ENCODE measurements at places on chromosomes 11 and 22.

DNA sequence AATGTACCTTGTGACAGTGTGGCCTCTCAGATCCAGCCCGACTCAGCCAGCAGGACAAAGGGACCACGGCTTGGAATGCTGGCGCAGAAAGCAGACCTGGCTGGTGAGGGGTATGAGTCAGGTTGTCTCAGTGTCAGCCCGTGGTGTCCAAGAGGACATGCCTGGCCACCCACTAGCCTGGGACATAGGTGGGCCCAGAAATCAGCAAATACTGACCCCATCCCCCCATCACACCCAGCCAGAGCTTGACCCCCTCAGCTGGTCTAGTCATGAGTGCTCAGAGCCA, 4.5 kb downstream of the BANF1 start:
- DNase-seq = no peak

DNA sequence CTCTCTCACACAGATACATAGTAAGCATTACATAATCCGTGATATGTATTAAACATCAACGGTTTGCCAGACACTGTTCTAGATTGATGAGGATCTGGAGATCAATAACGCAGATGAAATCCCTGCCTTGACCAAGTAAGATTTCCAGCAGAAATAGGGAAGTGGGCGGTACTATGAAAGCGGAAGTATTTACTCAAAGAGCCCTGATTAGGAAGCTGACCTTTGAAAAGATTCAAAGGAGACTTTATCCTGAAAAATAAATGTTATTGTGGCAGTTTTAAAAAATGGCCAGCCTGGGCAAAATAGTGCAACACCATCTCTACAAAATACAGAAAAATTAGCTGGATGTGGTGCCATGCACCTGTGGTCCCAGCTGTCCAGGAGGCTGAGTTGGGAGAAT, 26.8 kb downstream of the GAB2 start:
- DNase-seq = no peak

- no peak for DNase-seq
Observed at GRCh38 chr11:67284811-67285540, 4.1 kb upstream of the ANKRD13D start.

DNA sequence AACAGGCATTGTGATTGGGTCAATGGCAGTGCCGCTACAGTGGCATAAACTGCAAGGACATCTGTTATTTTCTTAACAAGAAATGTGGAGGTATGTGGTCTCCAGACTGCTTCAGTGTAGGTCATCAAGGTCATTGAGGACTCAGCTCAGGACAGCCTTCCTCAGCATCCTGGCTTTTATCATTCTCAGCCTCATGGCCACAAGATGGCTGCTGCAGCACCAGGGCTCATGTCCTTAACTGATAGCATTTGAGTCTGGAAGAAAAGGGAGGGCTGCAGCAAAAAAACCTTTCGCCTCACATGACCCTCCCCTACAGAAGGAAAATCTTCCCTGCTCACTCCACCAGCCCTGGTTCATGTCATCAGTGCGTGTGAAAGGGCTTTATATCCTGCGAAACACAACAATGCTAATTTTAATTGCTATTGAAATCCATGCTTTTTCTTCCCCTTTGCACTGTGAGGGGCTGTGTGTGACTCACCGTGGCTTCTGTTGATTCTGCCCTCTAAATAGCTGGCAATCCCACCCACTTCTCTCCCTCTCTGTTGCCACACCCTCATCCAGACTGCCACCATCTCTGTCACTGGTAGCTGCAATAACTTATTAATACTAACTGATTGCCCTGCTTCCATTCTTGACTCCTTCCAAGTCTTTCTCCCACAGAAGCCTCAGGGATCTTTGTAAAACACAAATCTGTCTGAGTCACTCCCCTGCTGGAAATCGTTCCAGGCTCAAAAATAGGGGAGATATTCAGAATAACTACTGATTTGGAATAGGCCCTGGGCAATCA, 43.8 kb downstream of the CHRDL2 start:
- DNase-seq = no peak

DNA sequence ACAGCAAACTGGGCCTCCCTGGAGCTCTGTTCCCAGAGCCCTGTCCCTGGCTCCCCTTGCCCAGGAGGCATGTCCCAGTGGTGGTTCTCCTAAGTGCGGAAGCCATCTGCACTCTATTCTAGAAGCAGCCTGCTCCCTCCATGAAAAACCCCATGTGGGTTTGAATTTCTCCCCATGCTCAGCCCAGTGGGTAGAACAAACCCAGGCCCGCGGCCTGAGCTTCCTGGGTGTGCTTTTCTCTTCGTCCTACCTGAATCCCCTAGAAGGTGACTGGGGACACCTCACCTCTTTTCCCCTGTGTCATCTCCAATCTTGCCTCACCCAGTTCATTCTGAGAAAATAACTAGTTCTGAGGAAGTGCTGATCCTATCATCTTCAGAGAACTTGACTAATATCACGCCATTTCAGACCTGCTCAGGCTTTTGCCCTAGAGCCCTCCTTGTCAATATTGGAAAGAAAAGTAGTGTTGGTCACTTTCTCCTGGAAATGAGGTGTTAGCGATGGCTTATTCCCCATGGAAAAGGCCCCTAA, 15.9 kb downstream of the IL10RA start:
- peak; percentile 68 for DNase-seq

GRCh38 chr11:66347425-66348276, at the start of gene B4GAT1:
Gene B4GAT1, minus strand, starts transcription at chr11:66347629. Its CDS starts 84 bp downstream, at chr11:66347545.
- DNase-seq = peak; percentile 92

GRCh38 chr11:87006035-87006434, 31.7 kb upstream of the TMEM135 start:
- no peak for DNase-seq

GRCh38 chr22:42984397-42984796, 30.6 kb downstream of the PACSIN2 start:
- no peak for DNase-seq

GRCh38 chr22:26410386-26410785, 18.7 kb upstream of the ASPHD2 start:
- no peak for DNase-seq

- DNase-seq = no peak
Observed at GRCh38 chr11:3135481-3136440, 29.3 kb downstream of the OSBPL5 start.

DNA sequence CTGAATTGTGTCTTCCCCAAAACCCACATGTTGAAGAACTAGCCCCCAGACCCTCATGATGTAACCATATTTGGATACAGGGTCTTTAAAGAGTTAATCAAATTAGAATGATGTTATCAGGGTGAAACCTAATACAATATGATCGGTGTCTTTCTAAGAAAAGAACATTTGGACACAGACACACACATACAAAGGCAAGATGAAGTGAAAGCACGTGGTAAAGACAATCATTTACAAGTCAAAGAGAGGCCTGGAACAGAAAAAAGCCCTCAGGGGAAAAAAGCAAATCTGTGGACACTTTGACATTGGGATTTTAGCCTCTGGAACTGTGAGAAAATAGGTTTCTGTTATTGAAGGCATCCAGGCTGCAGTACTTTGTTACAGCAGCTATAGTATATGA, 733.4 kb downstream of the JRKL start:
- DNase-seq = no peak

DNA sequence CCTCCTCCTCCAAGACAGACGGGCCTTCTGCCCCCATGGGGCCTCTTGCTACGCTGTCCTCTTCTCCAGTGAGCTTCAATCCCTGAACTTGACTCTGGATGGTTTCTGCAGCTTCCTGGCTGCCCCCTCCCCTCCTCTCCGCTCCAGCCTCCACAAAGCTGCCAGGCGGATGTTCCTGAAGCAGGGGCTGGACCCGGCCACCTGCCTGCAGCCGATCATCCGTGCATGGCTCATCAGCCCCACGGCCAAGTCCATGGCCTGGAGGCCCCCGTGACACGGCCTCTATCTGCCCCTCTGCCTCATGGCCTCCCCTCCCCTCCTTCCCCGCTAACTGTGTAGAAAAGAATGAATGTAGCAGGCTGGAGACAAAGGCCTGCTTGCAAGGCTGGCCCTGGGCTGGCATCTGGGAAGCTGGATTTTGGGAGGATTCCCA, 6.8 kb upstream of the SUN2 start:
- DNase-seq = no peak

GRCh38 chr11:115925568-115926090, 421.4 kb upstream of the CADM1 start:
- no peak for DNase-seq

DNA sequence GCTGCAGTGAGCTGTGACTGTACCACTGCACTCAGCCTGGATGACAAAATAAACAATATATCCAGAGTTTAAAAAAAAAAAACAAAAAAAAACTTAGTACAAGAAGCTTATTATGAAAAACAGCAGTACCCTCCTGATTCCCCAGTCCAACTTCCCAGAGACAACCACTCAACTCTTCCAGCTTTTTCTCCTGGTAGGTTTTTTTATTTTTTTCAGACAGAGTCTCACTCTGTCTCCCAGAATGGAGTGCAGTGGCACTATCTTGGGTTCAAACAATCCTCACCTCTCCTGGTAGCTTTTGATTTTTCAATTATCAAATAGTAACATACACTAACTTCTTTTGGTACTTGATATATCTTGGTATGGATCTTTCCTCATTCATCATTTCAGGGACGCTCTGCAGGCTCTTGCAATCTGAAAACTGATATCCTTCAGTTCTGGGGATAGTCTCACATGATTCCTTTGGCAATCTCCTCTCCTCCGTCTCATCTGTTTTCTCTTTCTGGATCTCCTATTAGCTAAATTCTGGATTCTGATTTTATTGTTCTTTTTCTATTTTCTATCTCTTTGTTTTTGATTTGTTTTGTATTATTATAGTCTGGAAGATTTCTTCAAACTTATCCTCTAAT, 44.9 kb downstream of the ALG9 start:
- DNase-seq = no peak
